Lung (tissue), 17 donors: ENCODE measurements at places on chromosomes 2 and 18. TPM values are rescaled to one million over a fixed set of nuclear protein-coding genes. Genes with fewer than 3 reads are reported as not detected.

RAPGEF4 gene
- 33.5 TPM for total RNA-seq

SP140L gene
- total RNA-seq: 30.3 TPM

GAL3ST2 gene
- total RNA-seq: 0.40 TPM

KCNG2 gene
- 1.7 TPM for total RNA-seq

UGT1A10 gene
- not detected for total RNA-seq

VWC2L gene
- total RNA-seq: 0.57 TPM

KLHL14 gene
- total RNA-seq: 0.31 TPM

NHEJ1 gene
- total RNA-seq: 21.1 TPM

ANKRD62 gene
- 0.09 TPM for total RNA-seq
